ENCODE measurements at places on chromosomes 2 and 18.
A peak's percentile ranks its signal among the peaks of the same experiment; 100 is the strongest.

GRCh38 chr2:134152045-134153010 is 101.5 kb upstream of the MGAT5 start:
- no peak for DNase-seq

- no peak for DNase-seq
Observed at GRCh38 chr2:27379836-27380625, 503 bp downstream of the ZNF513 start.

DNA sequence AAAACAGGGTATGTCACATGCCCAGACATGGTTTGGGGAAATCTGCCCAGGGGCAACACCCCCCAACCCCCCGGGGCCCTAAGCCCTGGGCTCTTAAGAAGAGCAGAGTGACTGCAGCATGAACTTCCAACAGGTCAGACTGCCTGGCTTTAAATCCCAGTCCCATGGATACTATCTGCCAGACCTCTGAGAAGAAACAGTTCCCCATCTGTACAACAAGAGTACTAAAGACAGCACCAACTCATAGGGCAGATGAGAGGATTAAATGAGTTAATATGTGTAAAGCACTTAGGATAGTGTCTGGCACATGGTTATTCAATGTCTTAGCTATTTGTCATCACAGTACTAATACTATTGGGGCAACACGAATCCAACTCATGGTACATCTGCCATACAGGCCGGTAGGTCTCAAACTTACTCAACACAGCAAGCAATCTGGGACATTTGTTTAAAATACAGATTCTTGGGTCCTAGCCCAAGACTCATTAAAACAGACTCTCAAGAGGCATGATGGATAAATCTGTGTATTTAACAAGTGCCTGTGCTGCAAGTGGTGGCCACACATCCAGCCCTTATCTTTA is 23.4 kb downstream of the CDH2 start:
- DNase-seq, result no peak

GRCh38 chr2:25419678-25420242 is 78.0 kb upstream of the DNMT3A start:
- no peak for DNase-seq

DNA sequence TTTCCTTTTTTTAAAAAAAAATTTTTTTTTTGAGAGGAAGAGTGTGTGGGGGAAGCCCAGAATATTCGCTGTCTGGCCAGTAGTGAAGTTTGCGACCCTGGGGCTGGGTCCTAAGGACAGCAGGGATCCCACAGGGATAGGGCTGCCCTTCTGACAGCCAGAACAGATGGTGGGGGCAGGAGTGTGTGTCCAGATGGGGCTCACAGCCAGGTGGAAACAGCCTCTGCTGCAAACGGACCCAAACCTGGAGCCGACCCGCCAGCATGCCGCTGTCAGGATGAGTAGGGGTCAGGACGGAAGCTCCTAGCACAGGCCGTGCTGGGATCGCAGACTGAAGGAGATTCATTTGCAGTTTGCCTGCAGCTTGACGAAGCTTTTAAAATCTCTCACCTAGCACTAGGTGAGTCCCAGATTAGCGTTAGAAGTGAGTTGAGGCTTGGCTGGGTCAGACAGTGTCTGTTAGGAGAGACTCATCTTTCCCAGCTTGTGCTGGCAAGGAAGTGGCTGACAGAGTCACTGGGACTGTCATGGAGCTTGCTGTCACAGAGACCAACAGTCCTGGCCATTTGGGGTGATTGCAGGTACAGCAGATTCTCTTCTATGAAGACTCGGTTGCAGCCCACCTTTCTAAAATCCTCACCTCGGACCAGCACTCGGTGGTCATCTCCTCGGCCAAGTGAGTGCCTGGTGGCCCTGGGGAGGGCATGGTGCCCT is 93.4 kb downstream of the DGKD start:
- no peak for DNase-seq

DNA sequence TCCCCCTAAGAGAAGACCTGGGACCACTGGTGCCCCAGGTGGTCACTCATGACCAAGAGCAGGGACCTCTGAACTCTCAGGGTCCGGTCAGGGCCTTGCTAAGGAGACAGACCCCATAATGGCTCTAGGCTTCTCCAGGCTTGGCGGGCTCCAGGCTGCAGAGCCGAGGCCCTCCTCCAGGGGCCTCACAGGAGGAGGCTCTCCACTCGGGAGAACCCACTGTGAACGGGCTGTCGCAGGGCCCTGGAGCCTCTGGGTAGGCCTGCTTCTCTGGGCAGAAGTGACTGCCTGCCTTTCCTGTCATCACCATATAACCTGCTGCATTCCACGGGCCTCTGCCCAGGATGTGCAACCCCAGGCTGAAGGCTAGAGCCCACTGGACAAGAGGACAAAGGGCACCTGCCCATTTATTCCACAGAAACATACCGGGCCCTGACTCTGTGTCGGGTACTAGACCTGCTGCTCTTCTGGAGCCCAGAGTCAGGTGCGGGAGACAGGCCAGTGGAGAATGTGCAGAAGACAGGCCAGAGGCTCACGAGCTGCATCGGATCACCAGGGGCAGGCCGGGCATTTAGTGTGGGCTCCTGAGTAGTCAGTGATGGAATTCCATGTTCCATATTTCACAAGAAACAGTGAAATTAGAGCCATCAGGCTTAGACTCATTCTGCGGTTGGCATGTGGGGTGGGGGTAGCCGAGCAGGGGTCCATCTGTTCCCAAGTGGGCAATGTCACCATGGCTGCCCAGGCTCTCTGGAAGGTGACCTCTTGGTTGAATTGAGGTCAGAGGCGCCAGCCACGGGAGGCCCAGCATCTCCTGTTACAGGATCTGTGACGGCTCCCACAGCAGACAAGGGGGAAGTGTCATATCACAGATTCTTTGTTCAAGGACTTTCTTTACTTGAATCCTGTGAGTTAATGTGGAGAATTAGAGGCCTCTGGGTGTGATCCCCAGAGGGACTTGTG is 220.8 kb downstream of the SH3RF3 start:
- DNase-seq, result no peak

GRCh38 chr2:126936219-126936723 is 37.6 kb downstream of the TEX51 start:
- DNase-seq, result no peak

GRCh38 chr2:161658259-161658658 is 34.0 kb downstream of the SLC4A10 start:
- no peak for DNase-seq

DNA sequence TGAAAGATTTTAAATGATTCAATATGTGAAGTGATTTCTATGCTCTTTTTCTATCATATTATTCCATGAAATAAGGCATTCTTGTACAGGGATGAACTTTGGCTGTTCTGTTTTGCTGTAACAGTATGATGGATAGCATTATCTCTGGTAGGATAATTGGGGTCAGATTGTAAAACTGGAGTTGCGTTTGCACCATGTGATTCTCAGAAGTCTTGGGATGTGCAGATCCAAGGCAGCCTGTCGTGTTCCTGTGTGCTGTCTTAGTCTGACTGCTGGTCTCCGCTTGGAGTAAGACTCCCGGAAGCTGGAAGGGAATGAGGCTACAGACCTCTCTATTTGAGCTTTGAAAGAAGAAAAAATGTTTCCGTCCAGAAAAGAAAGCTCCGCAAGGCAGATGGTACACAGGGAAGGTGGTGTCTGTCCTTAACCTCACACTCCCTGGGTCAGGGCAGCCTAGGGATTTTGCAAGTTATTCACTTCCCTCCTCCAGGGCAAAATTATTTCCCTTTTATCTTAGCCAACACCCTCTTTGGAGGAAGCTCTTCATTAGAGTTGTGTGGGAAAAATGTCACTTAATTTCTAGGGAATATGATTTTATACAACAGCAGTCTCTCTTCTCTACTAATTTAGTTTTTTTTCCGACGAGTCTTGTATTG is 250.6 kb downstream of the PTPRM start:
- no peak for DNase-seq

DNA sequence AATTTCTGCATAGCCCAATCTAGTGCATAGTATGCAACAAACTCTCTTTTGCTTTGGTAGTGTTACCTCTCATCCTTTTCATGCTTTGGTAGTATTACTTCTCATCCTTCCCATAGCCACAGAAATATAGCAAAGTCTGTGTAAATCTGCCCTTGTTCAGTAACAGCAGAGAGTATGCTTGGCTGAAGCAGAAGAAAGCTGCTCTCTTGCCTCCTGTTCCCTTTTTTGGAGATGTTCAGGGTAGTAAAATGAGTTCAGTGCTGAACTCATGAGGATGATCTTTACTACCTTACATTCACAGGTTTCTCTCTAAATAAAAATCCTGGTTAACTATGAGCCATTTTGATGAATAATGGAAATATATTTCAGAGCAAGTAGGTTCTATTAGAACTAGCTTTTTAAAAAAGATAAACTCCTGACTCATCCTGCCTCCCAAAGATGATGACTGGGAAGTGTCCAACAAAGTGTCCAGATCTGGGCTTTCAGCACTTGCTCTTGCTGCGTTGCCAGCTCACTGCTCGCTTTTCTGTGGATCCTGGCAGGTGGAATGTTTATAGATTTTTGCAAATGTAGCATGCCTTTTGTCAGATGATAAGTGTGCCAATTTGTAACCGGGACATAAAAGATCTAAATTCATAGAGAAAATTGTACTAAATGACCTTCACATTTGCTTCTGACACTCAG is 29.4 kb upstream of the CHMP3 start:
- DNase-seq, result no peak

DNA sequence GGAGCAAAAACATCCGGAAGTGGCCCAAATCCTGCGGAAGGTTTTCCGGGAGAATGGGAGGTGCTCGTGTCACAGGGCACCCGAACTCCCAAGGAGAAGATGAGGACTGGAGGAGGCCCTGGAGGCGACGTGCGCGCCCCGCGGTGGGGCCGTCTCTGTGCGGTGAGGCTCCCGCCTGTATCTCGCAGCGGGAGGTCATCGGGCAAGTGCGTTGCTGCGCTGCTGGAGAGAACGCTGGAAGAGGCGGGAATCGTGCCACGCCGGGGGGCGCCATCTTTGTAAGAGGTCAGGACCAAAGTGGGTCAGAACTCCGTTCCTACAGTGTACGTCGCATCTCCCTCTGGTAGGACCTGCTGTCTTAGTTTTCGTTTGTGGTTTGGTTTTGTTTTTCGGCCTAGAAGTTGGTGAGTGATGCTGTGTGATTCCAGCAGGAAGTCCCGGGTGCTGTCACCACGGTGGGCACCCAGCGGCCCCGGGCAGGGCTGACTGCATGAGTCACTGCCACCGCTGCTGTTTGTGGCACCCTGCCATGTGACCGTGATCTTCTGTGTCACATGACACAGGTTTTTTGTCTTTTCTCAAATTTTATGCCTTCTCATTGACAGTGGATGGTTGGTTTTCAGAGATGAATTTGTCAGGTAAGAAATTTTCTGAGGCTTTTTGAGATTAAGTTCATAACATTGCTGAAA is 21.5 kb upstream of the ATP9B start:
- no peak for DNase-seq

GRCh38 chr18:24672165-24672941 is 211.9 kb downstream of the HRH4 start:
- no peak for DNase-seq

GRCh38 chr18:74597662-74598349 is at the start of gene ZNF407:
ZNF407 (plus strand) TSS chr18:74597870; CDS start chr18:74631020, 33,150 bp downstream.
- peak; percentile 91 for DNase-seq
